Lower leg skin (tissue), 4 donors: ENCODE measurements at places on chromosomes 11 and 22. TPM values are rescaled to one million over a fixed set of nuclear protein-coding genes. Genes with fewer than 3 reads are reported as not detected.

Gene TRMT112
- total RNA-seq: 199 TPM

Gene OR2AG2
- not detected for total RNA-seq

Gene NCF4
- 2.6 TPM for total RNA-seq

Gene FZD4
- total RNA-seq: 12.8 TPM

Gene MS4A14
- total RNA-seq: 0.38 TPM

Gene GLB1L2
- total RNA-seq: 9.1 TPM

Gene LMNTD2
- total RNA-seq: 9.3 TPM

Gene HTR3A
- total RNA-seq: 0.15 TPM

Gene MMP27
- 0.27 TPM for total RNA-seq

Gene NRGN
- total RNA-seq: not detected

Gene CSNK1E
- 169 TPM for total RNA-seq

Gene OR52N4
- total RNA-seq: not detected

Gene GRM5
- not detected for total RNA-seq

Gene CHST1
- 1.5 TPM for total RNA-seq

Gene VWCE
- total RNA-seq: not detected

Gene PIK3IP1
- 116 TPM for total RNA-seq

Gene PTH
- total RNA-seq: not detected

Gene PAX6
- total RNA-seq: 2.7 TPM

Gene SCGB1D2
- total RNA-seq: 642 TPM

Gene TLCD5
- 1.7 TPM for total RNA-seq

Gene TMEM138
- total RNA-seq: 12.7 TPM

Gene CATSPER1
- not detected for total RNA-seq

Gene KRTAP5-4
- total RNA-seq: 7.9 TPM

Gene OR56A1
- total RNA-seq: 0.12 TPM

Gene DEUP1
- total RNA-seq: not detected

Gene DBX1
- not detected for total RNA-seq

Gene MOV10L1
- not detected for total RNA-seq

Gene LRRC56
- 1.5 TPM for total RNA-seq

Gene GLB1L3
- total RNA-seq: 7.5 TPM

Gene APOL5
- not detected for total RNA-seq

Gene RAG2
- total RNA-seq: not detected
